ENCODE measurements at places on chromosomes 13 and 19.

- H3K27me3 ChIP-seq, result peaks cover 20% of the 10 kb centered on the region
- DNase-seq, result no peak
- H3K4me1 ChIP-seq, result peaks cover 6% of the 10 kb centered on the region
- H3K27ac ChIP-seq, result no peak overlapping the region
- no peak overlapping the region for H3K4me3 ChIP-seq
Measured at GRCh38 chr19:51138549-51138979, 3.5 kb upstream of the SIGLEC7 start.

GRCh38 chr13:107845911-107846310 lies 369.4 kb downstream of the LIG4 start:
- H3K4me3 ChIP-seq, result no peak overlapping the region
- H3K36me3 ChIP-seq, result no peaks in the 10 kb centered on the region
- H3K27ac ChIP-seq, result no peak overlapping the region
- no peak for DNase-seq

DNA sequence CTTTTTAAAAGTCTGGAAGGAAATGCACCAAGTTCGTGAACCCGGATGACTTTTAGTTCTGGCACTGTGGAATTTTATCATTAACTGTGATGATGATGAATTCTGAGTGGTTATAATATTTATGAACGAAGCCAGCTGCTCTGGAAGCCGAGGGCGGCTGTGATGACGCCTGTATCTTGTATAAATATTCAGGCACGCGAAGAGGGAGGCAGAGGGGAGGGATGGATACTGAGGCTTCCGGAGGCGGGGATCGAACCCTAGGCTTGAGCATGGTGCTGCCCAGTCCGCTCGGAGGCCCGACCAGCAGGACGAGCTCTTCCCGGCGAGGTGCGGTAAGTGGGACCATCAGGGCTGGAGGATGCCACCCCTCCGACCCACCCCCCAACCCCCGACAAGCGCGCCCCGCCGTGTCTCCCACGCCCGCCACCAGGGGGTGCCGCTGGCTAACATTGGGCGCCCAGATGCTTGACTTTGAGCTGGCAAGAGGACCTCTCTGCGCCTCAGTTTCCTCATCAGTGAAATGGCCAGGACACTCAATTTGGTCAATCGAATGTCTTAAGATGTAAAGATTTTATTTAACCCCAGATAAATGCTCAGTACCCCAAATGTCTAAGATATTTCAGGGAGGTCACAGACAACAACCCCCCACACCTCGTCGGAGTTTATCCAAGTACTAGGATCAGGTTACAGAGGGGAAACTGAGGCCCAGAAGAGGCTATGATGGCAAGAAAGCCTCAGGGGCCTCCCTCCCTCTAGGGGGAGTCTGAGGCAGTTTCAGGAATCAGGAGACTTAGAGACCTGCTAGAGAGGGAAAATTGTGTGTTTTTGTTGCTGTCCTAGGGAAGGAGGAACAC lies 4.5 kb upstream of the RAB3A start:
- H3K27me3 ChIP-seq, result peaks cover 6% of the 10 kb centered on the region
- no peak overlapping the region for H3K4me3 ChIP-seq
- peaks cover 7% of the 10 kb centered on the region for H3K4me1 ChIP-seq
- no peaks in the 10 kb centered on the region for H3K36me3 ChIP-seq
- peak; percentile 34 for DNase-seq

GRCh38 chr19:46537136-46538097 lies 41.8 kb upstream of the PNMA8B start:
- H3K4me1 ChIP-seq, result peaks cover 3% of the 10 kb centered on the region
- peak; percentile 39 for DNase-seq
- no peaks in the 10 kb centered on the region for H3K27me3 ChIP-seq
- H3K27ac ChIP-seq, result no peak overlapping the region

DNA sequence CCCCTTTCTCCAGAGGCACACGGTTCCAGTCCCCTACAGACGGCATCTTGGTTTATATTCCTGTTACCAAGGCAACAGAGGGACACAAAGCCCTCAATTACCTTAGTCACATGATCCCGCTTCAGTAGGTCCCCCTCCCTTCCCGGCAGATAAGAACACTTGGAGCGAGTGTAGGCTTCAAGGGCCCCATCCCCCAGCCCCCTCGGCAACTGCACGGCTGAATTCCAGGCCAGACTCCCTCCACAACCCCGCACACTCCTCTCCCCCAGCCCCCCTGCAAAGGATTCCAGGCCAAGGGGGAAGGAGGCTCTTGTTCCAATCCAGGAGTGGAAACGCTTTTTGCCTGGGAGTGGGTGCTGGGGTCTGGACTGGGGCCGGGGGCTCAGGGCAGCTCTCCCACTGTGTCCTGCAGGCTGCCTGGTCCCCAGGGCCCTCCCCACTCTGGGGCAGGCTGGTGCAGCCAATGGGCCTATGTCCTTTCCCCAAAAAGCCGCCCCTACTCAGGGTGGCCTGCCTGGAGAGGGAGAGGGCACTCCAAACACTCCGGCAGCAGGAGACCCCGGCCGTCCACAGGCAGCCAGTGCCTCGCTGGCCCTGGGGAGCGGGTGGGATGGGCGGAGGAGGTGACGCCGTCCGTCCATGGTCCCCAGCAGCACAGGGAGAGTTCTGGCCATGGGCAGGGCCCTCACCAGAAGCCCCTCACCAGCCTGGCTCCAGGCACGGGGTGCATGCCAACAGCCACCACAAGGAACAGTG lies 62.6 kb downstream of the MLLT1 start:
- H3K27ac ChIP-seq, result no peak overlapping the region
- peaks cover 2% of the 10 kb centered on the region for H3K36me3 ChIP-seq
- H3K4me1 ChIP-seq, result peaks cover 4% of the 10 kb centered on the region
- DNase-seq, result no peak
- H3K27me3 ChIP-seq, result no peaks in the 10 kb centered on the region

DNA sequence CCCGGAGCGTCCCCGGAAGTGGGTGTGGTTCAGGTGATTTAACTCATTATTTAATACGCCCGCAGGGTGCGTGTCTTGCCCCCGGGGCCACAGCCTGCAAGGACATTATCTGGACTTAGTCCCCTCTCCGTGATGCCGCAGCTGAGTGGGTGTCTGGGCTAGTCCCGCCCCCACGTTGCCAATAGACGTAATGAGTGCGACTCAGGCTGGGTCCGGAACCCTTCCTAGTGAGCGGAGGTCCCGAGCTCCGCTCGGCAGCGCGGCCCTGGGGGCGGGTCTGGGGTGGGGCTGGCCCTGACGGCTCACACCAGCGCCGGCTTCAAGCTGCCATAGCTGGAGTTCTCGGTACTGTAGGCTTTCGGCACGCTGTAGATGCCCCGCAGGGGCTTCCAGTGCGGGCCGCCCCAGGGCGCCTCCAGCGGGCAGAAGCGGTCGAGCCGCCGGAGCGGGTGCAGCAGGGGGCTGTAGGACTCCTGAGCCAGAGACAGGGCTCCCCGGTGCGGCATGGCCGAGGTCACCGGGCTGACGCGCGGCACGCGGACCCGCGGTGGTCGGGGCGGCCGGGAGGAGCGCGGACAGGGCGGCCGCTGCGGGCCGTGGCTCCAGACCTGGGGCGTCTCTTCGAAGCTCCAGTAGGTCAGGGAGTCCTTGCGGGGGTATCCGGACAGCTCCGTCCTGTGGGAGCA lies 918 bp upstream of the LHB start:
- H3K27me3 ChIP-seq, result peaks cover 17% of the 10 kb centered on the region
- peak; percentile 47 for DNase-seq
- no peak overlapping the region for H3K27ac ChIP-seq
- H3K4me3 ChIP-seq, result peak overlapping the region; percentile 89

- no peaks in the 10 kb centered on the region for H3K27me3 ChIP-seq
- H3K4me3 ChIP-seq, result no peak overlapping the region
- peak; percentile 32 for DNase-seq
Measured at GRCh38 chr19:46840498-46840942, 10.1 kb downstream of the AP2S1 start.

DNA sequence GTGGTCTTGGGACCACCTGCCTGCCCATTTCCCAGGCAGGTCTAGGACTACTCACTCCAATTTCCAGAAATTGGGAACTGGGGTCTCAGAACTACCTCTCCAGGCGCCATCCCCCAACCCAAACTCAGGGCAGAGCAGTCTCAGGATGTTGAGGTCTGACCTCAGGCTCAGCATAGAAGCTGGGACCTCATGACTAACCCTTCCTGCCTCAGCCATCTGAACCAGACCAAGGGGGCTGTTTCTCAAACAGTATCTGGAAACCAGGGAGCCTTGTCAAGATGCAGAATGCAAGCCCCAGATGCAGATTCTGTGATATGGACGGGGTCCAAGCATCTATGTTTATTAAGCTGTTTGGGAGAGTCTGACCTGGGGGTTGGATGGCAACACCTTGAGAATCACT lies 1.3 kb downstream of the FBXW9 start:
- H3K36me3 ChIP-seq, result peaks cover 9% of the 10 kb centered on the region
- no peak overlapping the region for H3K4me3 ChIP-seq
- DNase-seq, result no peak
- peaks cover 4% of the 10 kb centered on the region for H3K4me1 ChIP-seq
- no peaks in the 10 kb centered on the region for H3K27me3 ChIP-seq
- H3K27ac ChIP-seq, result peak overlapping the region; percentile 2

GRCh38 chr13:91212231-91212630 lies 135.3 kb upstream of the MIR17HG start:
- H3K36me3 ChIP-seq, result no peaks in the 10 kb centered on the region
- no peak overlapping the region for H3K27ac ChIP-seq
- DNase-seq, result no peak
- H3K27me3 ChIP-seq, result peaks cover 4% of the 10 kb centered on the region
- H3K4me3 ChIP-seq, result no peak overlapping the region
- H3K4me1 ChIP-seq, result peaks cover 2% of the 10 kb centered on the region

- DNase-seq, result no peak
- H3K27ac ChIP-seq, result peak overlapping the region; percentile 63
- H3K4me1 ChIP-seq, result peaks cover 42% of the 10 kb centered on the region
- peaks cover 30% of the 10 kb centered on the region for H3K36me3 ChIP-seq
Measured at GRCh38 chr19:342801-343421, 1.7 kb downstream of the MIER2 start.

- H3K36me3 ChIP-seq, result no peaks in the 10 kb centered on the region
- no peaks in the 10 kb centered on the region for H3K4me1 ChIP-seq
- H3K4me3 ChIP-seq, result no peak overlapping the region
- H3K27me3 ChIP-seq, result no peaks in the 10 kb centered on the region
- no peak for DNase-seq
Measured at GRCh38 chr13:93318534-93319254, 92.1 kb downstream of the GPC6 start.

GRCh38 chr19:12194827-12195731 lies 32.2 kb downstream of the ZNF136 start:
- DNase-seq, result peak; percentile 13
- peaks cover 39% of the 10 kb centered on the region for H3K36me3 ChIP-seq
- H3K27ac ChIP-seq, result peak overlapping the region; percentile 15
- peak overlapping the region; percentile 29 for H3K4me3 ChIP-seq

- DNase-seq, result no peak
- no peak overlapping the region for H3K4me3 ChIP-seq
- H3K4me1 ChIP-seq, result peaks cover 3% of the 10 kb centered on the region
- H3K27ac ChIP-seq, result no peak overlapping the region
- H3K36me3 ChIP-seq, result peaks cover 6% of the 10 kb centered on the region
Measured at GRCh38 chr19:45138303-45138751, 22.5 kb downstream of the NKPD1 start.

GRCh38 chr13:26653310-26653709 lies 95.8 kb downstream of the WASF3 start:
- H3K4me3 ChIP-seq, result no peak overlapping the region
- no peaks in the 10 kb centered on the region for H3K4me1 ChIP-seq
- H3K27me3 ChIP-seq, result peaks cover under 1% of the 10 kb centered on the region
- no peaks in the 10 kb centered on the region for H3K36me3 ChIP-seq
- H3K27ac ChIP-seq, result no peak overlapping the region
- DNase-seq, result no peak

DNA sequence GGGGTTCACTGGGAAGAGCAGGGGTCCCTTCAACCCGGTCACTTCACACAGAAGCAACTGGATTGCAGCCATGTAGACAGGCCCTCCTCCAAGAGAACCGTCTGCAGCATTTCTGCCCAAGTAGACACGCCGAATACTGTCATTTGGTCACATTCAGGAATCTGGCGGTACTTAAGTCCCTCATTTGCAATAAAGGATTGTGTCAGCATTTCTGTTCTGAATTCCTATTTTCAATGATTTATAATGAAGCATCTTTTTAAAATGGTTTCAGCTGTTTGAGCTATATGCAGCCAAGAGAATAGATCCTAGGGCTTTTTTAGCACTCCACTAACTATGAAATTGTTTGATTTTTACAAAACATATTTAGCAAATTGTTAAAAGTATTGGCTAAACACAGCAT lies 143.5 kb upstream of the SOX1 start:
- H3K4me3 ChIP-seq, result no peak overlapping the region
- H3K36me3 ChIP-seq, result no peaks in the 10 kb centered on the region
- no peaks in the 10 kb centered on the region for H3K27me3 ChIP-seq
- H3K27ac ChIP-seq, result no peak overlapping the region
- no peaks in the 10 kb centered on the region for H3K4me1 ChIP-seq
- DNase-seq, result no peak

- no peaks in the 10 kb centered on the region for H3K27me3 ChIP-seq
- H3K4me1 ChIP-seq, result peaks cover 44% of the 10 kb centered on the region
- no peak overlapping the region for H3K4me3 ChIP-seq
- no peak for DNase-seq
- H3K36me3 ChIP-seq, result no peaks in the 10 kb centered on the region
Measured at GRCh38 chr19:51462681-51463080, 4.4 kb upstream of the SIGLEC8 start.

GRCh38 chr19:10952809-10953208 lies 8.0 kb upstream of the SMARCA4 start:
- no peak overlapping the region for H3K27ac ChIP-seq
- H3K36me3 ChIP-seq, result no peaks in the 10 kb centered on the region
- no peaks in the 10 kb centered on the region for H3K27me3 ChIP-seq
- no peak for DNase-seq

DNA sequence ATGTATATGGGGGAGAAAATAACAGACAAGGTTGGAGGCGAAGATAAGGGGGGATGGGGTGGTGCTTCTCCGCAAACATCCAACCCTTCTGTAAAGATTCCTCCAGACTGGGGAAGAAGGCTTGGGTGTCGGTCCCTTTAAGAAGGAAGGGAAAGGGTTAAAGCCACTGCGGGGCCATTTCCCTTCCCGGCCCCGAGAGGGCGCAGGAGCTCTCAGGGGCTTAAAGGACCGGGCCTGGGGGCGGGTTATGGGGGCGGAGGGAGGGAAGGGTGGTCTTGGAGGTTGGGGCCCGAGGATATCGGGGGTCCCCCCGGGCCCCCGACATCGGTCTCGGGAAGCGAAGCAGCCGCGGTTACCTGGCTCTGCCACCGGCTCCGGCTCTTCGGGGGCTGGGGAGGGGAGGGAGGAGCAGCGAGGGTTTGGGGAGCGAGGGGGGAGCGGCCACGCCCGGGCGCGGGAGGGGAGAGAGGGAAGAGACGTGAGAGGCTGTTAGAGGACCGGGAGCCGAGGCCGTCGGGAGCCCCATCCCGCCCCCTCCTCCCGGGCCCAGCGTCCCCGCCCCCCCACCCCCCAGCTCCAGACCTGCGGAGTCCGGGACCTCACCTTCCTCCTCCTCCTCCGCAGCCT lies 2.8 kb downstream of the TNNT1 start:
- H3K27me3 ChIP-seq, result peaks cover 45% of the 10 kb centered on the region
- DNase-seq, result no peak
- peaks cover 5% of the 10 kb centered on the region for H3K4me1 ChIP-seq
- H3K27ac ChIP-seq, result no peak overlapping the region

GRCh38 chr19:58366585-58367430 lies 4.3 kb upstream of the ZNF497 start:
- H3K4me1 ChIP-seq, result peaks cover 10% of the 10 kb centered on the region
- DNase-seq, result no peak
- no peaks in the 10 kb centered on the region for H3K27me3 ChIP-seq
- H3K27ac ChIP-seq, result no peak overlapping the region

GRCh38 chr19:55446060-55446459 lies 3.0 kb upstream of the SHISA7 start:
- H3K27ac ChIP-seq, result no peak overlapping the region
- H3K4me1 ChIP-seq, result peaks cover 5% of the 10 kb centered on the region
- no peak for DNase-seq

- no peaks in the 10 kb centered on the region for H3K27me3 ChIP-seq
- H3K36me3 ChIP-seq, result no peaks in the 10 kb centered on the region
- DNase-seq, result no peak
- no peak overlapping the region for H3K27ac ChIP-seq
- H3K4me1 ChIP-seq, result no peaks in the 10 kb centered on the region
- H3K4me3 ChIP-seq, result no peak overlapping the region
Measured at GRCh38 chr13:103238441-103238840, 172.2 kb upstream of the SLC10A2 start.
